ENCODE measurements at places on chromosomes 4 and X.

GRCh38 chr4:150896497-150896896 lies 118.6 kb downstream of the LRBA start:
- H3K4me1 ChIP-seq, result no peaks in the 10 kb centered on the region
- H3K27ac ChIP-seq, result no peak overlapping the region
- no peaks in the 10 kb centered on the region for H3K27me3 ChIP-seq
- DNase-seq, result no peak
- H3K4me3 ChIP-seq, result no peak overlapping the region

- no peaks in the 10 kb centered on the region for H3K36me3 ChIP-seq
- no peak for DNase-seq
- no peaks in the 10 kb centered on the region for H3K4me1 ChIP-seq
- H3K4me3 ChIP-seq, result no peak overlapping the region
These were observed 130.7 kb downstream of the FAM53A start for GRCh38 chr4:1553365-1553764.

DNA sequence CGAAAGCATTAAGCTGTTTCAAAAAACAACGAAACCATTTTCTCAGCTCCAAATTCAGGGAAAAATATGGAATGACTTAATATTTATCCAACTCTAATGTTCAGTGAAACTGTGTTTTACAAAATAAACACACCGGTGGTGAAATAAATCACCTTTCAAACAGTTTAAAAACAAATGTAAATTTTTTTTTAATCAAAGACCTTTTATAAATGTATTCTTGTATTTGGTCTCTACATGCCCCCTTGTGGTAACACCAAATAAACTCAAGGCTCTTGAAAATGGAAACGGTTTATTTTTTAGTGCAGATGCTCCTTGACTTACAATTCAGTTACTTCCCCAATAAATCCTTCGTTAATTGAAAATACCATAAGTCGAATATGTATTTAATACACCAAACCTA lies 45.8 kb upstream of the ITM2A start:
- H3K4me3 ChIP-seq, result no peak overlapping the region
- H3K27me3 ChIP-seq, result no peaks in the 10 kb centered on the region
- no peaks in the 10 kb centered on the region for H3K4me1 ChIP-seq
- H3K36me3 ChIP-seq, result no peaks in the 10 kb centered on the region

DNA sequence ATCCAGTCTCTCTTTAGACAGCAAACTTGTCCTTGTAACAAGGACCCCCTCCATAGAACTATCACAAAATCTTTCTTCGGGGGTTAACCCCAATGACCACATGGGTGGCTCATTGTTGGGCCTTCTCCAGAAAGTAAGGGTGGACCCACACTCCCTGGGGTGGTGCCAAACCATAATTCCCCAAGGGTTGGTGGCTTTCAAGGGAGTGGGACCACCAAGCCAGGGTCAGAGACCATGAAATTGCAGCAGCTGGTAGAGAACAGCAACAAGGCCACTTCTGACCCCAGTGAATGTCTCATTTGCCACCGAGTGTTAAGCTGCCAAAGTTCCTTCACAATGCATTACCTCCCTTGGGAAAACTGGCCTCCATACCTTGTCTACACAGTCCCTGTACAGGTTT lies 28.8 kb upstream of the ZDHHC9 start:
- no peaks in the 10 kb centered on the region for H3K27me3 ChIP-seq
- DNase-seq, result no peak
- H3K27ac ChIP-seq, result no peak overlapping the region
- H3K36me3 ChIP-seq, result no peaks in the 10 kb centered on the region
- H3K4me3 ChIP-seq, result no peak overlapping the region

GRCh38 chr4:14583752-14584151 lies 418.5 kb upstream of the CPEB2 start:
- H3K36me3 ChIP-seq, result no peaks in the 10 kb centered on the region
- no peaks in the 10 kb centered on the region for H3K4me1 ChIP-seq
- DNase-seq, result no peak
- no peak overlapping the region for H3K4me3 ChIP-seq
- H3K27me3 ChIP-seq, result no peaks in the 10 kb centered on the region
- H3K27ac ChIP-seq, result no peak overlapping the region

DNA sequence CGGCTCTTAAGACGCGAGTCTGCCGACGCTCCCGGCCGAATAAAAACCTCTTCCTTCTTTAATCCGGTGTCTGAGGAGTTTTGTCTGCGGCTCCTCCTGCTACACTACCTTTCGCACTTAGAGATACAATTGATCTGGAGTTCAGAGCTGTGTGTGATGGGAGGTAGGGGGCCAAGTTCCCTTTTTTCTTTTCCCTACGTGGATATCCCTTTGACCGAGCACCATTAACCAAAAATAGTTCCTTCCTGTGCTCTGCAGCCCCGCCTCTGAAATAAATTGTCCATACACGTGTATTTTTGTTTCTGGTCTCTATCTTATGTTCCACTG lies 555 bp upstream of the PGM2 start:
- H3K4me1 ChIP-seq, result peaks cover 12% of the 10 kb centered on the region
- no peak overlapping the region for H3K27ac ChIP-seq
- peak; percentile 37 for DNase-seq
- peaks cover 20% of the 10 kb centered on the region for H3K27me3 ChIP-seq
- peak overlapping the region; percentile 56 for H3K4me3 ChIP-seq

DNA sequence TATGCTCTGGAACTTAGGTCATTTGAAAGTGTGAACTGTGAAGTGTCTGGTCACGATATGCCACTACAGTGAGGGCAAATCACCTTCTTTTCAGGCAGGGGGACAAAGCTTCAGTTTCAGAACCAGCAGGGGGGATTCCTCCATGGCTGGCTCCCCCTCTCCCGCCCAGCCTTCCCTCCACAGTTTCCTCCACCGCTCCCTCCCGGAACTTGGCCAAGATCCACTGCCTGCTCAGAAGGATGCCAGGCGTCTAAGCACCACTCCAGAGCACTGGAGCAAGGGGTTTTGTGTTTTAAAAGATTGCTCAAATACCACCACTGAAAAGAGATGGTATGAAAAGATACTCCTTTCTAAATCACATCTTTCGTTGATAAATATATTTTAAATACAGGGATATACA lies 126.9 kb downstream of the ELOVL6 start:
- H3K36me3 ChIP-seq, result peaks cover 5% of the 10 kb centered on the region
- H3K4me1 ChIP-seq, result no peaks in the 10 kb centered on the region
- no peak for DNase-seq
- H3K4me3 ChIP-seq, result no peak overlapping the region

- H3K27me3 ChIP-seq, result no peaks in the 10 kb centered on the region
- H3K36me3 ChIP-seq, result no peaks in the 10 kb centered on the region
These were observed 183.6 kb downstream of the MGST2 start for GRCh38 chr4:139849219-139849618.

- peaks cover 7% of the 10 kb centered on the region for H3K4me1 ChIP-seq
- no peak overlapping the region for H3K4me3 ChIP-seq
- H3K36me3 ChIP-seq, result no peaks in the 10 kb centered on the region
- no peak overlapping the region for H3K27ac ChIP-seq
- no peaks in the 10 kb centered on the region for H3K27me3 ChIP-seq
- DNase-seq, result no peak
These were observed 324.2 kb downstream of the MAPK10 start for GRCh38 chr4:86035688-86036087.

DNA sequence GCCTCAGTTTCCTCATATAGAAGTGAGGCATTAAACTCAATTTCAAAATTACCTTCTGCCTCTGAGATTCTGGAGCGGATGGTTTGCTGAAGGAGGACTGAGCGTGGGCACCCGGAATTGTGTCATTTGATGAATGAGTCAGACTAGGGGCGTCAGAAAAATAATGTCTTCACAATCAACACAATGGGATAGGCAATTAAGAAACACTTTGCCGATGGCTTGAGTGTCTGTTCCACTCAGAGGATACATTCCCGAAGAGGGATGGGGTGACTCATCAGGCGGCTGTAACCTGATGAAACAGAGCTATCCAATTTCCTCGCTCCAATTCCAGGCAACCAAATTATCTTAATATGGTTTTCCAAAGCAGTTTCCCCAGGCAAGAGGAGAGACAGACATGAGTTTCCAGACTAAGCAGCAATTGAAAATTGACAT lies 1.2 kb upstream of the CHRNA9 start:
- no peaks in the 10 kb centered on the region for H3K27me3 ChIP-seq
- H3K4me3 ChIP-seq, result no peak overlapping the region
- H3K4me1 ChIP-seq, result peaks cover 21% of the 10 kb centered on the region
- no peak overlapping the region for H3K27ac ChIP-seq
- no peaks in the 10 kb centered on the region for H3K36me3 ChIP-seq

- DNase-seq, result no peak
- no peak overlapping the region for H3K27ac ChIP-seq
- no peak overlapping the region for H3K4me3 ChIP-seq
These were observed 217.3 kb downstream of the CHRDL1 start for GRCh38 chrX:110578270-110578669.

- no peak for DNase-seq
- no peak overlapping the region for H3K4me3 ChIP-seq
- no peaks in the 10 kb centered on the region for H3K36me3 ChIP-seq
- peaks cover 11% of the 10 kb centered on the region for H3K4me1 ChIP-seq
These were observed 3.8 kb downstream of the TCEAL9 start for GRCh38 chrX:103360092-103360491.

DNA sequence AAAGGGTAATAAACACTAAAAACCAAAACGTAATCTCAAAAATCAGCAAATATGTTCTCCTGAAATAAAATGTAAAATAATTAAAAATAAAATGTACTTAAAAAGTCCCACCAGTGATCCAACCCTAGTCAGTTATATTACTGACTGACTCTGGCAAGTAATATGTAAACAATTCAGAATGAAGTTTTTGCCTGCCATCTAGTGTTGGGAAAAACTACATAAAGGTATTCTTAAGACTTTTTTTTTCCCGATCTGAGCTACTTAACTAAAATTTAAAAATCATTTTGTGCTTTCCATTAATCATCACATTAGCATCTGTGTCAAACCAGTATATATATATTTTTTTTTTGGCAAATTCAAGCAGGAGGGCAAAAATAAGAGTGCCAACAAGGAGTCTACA lies 24.0 kb downstream of the RCHY1 start:
- H3K4me1 ChIP-seq, result 0 out of 2 replicates have a peak, but pooled peaks cover 7% of the 10 kb centered on the region
- no peak overlapping the region for H3K4me3 ChIP-seq
- DNase-seq, result peak; percentile 29
- peaks cover 8% of the 10 kb centered on the region for H3K36me3 ChIP-seq
- no peaks in the 10 kb centered on the region for H3K27me3 ChIP-seq
- no peak overlapping the region for H3K27ac ChIP-seq

GRCh38 chrX:18394477-18394876 lies 30.9 kb upstream of the CDKL5 start:
- no peak overlapping the region for H3K4me3 ChIP-seq
- no peaks in the 10 kb centered on the region for H3K27me3 ChIP-seq
- H3K4me1 ChIP-seq, result no peaks in the 10 kb centered on the region
- no peak overlapping the region for H3K27ac ChIP-seq
- H3K36me3 ChIP-seq, result no peaks in the 10 kb centered on the region
